ENCODE measurements at places on chromosomes 6 and 20.

DNA sequence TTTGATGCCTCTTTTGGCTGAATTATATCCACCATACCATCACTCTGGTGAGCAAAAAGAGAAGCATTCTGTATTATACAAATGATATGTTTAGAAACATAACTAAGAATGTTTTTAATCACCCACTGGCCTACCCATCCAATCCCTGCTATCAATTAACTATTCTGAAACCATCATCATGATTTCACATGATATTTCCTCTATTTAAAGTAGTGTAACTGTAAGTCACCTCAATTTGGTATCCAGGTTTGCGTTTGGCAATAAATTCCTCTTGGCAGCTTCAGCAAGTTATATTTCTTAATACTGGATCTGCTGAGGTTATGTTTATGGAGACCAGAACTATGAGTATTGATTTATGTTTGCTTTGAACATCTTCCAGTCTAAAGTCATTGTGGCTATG is 332.1 kb downstream of the UTRN start:
- DNase-seq, result no peak

GRCh38 chr6:109182578-109182977 is 87.3 kb downstream of the CEP57L1 start:
- DNase-seq, result peak; percentile 63

DNA sequence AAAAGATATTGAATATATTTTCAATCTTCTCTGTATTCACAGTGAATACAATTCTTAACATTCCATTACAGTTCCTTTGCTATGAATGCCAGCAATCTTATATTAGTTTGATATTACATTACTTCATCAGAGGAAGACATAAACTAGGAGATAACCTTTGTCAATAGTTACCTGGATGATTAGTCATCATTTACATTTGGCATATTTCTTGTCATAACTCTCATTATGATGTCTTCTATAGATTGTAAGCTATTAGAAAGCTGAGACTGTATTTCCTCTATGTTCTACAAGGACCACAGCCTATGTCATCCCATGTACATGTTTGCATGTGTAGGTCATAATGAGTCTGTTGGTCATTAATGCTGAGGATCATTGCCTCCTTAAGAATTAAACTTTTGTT is 7.8 kb upstream of the PTPRK start:
- no peak for DNase-seq

- peak; percentile 1 for DNase-seq
Observed at GRCh38 chr20:46913329-46914044, 18.8 kb downstream of the EYA2 start.

DNA sequence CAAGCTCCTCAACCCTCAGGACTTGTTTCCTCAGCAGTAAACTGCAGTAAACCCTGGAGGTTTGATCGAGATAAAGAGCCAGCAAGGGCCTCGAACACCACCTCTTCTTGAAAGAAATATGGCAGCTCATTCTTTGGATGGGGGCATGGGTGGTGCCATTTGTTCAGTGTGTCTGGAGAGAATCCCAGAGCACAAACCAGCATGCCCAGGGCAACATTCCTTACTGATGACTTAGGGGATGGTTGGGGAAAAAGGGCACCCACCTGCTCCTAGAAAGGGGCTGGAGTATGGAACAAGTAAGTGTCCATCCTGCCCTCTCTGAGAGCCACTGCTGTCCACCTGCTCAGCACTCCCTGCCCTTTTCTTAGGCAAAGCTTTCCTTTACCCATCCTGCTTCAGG is 31.3 kb upstream of the ZFAND3 start:
- no peak for DNase-seq

DNA sequence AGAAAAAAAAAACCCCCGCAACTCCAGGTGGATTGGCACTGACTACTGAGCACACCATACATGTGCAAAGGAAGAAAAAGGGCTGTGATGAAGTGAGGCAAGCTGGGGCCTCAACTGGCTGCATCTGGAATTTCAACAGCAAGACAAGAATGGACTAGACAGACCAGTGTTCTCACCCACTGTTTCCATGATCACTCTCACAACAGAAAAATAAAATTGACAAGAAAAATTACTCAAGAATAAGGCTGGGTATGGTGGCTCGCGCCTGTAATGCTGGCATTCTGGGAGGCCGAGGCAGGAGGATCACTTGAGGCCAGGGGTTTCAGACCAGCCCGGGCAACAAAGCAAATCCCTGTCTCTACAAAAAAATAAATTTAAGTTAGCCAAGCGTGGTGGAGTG is 18.8 kb downstream of the ZNF217 start:
- DNase-seq, result no peak

DNA sequence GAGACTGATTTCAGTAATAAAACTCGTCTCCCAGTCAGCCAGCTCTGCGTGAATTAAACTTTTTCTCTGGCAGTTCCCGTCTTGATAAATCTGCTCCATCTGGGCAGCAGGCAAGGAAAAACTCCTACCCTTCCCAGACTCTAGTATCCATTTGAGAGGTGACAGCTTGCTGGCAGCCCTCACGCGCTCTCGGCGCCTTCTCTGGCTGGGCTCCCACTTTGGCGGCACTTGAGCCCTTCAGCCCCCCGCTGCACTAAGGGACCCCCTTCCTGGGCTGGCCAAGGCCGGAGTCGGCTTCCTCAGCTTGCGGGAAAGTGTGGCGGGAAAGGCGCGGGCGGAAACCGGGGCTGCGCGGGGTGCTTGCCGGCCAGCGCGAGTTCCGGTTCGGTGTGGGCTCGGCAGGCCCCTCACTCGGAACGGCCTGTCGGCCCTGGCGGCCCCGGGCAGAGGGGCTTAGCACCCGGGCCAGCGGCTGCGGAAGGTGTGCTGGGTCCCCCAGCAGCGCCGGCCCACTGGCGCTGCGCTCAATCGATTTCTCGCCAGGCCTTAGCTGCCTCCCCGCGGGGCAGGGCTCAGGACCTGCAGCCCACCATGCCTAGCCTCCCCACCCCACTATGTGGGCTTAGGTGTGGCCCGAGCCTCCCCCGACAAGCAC is 21.8 kb upstream of the GMPR start:
- peak; percentile 58 for DNase-seq

DNA sequence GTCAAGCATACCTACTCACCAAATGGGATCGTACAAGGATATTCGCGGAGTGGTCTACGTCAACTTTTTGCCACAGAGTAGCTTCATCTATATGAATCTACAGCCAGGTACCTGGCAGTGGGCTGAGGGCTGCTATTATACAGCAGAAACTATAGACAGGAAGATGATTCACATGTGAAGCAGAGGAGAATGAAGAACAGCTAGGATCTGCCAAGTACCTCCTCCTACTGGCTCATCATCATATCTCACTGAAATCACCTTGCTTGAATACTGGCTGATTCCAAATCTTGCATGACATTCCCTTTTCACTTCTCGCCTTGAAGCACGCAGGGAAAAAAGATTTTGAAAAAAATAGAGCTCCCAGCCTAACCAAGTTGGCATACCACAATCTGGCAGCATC is 488.7 kb upstream of the NRSN1 start:
- DNase-seq, result no peak

DNA sequence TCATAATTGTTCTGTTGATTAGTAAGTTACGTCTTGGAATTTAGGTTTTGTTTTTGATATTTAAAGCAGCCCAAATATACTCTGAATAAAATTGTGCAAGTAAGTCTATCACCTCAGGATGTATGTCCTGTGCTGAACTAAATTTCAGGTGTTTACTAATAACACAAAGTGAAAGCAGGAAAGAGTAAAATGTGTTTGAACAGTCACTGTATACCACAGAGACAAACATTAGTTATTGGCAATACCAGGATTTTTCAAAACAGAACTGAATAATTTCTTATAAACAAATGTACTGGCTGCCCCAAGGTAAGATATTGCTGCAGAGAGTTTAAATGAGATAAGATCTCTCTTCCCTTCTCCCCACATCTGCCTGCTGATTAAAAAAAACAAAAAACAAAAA is 404.7 kb upstream of the RUNX2 start:
- DNase-seq, result no peak

- no peak for DNase-seq
Observed at GRCh38 chr6:95784869-95785268, 207.5 kb downstream of the MANEA start.

- DNase-seq, result no peak
Observed at GRCh38 chr6:39561536-39562266, 163.5 kb downstream of the KIF6 start.

DNA sequence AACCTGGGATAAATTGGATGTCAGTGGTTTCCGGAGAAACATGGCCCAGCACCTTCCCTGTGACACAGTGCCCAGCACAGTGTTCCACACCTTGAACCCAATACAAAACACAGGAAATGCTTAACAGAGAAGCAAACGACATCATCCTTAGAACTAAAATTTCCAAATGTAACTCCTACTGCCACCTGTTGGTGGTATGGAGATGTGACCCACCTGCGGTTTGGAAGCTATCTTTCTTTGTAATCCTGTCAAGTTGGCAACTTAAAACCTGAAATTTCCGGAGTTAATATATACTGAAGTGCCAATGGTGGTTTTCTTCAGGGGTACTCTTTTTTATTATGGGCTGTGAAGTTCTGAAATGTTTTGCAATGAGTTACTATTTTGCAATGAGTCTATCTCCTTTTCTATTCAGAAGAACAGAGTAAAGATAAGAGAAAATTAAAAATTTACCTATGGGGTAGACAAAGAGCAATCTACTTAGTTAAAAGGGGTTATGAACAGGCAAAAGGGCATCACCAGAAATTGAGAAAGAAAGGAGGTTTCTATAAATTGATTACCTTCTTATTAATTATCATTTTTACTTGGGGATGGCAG is 658.8 kb downstream of the PTPRT start:
- no peak for DNase-seq

- DNase-seq, result no peak
Observed at GRCh38 chr6:100618351-100618671, 153.6 kb upstream of the SIM1 start.

GRCh38 chr6:35295521-35296315 is 1.9 kb upstream of the DEF6 start:
- no peak for DNase-seq

DNA sequence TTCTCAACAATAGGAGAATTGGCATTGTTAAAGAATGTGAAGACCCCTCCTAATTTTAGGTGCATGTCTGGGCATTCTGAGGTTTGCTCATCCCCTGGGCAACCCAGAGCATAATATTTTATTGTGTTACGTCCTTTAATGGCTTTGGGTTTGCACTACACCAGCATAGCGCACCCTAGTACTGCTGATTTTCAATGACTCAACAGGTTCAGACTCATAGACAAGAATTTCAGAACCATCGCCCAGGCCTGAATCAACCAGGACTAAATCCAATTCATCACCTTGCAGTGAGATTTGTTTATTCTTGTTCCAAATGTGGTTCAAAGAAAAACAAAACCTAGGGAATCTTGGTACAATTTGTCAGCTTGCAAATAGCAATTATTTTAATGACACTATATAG is 137.8 kb upstream of the PHACTR1 start:
- no peak for DNase-seq

GRCh38 chr6:15843226-15843625 is 180.4 kb upstream of the DTNBP1 start:
- no peak for DNase-seq

DNA sequence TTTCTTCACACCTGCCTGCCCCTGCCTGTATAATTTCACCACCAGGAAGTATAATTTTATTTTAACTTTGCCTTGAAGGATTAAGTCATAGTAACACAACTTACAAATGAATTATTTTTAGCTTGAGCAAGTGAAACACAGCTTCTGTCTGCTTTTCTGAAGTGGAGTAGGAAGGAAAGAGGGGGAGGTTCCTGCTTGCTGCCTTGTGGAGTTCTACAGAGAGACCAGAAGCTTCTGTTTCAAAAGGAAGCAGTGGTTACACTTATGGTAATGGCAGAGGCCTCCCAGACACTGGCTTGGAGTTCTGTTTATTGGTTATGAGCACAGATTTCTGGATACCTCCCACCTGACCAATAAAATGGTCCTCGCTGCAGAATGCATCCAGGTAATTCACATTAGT is 159.6 kb downstream of the TMEM200A start:
- DNase-seq, result no peak

- DNase-seq, result no peak
Observed at GRCh38 chr6:150324044-150324443, 44.8 kb upstream of the IYD start.

DNA sequence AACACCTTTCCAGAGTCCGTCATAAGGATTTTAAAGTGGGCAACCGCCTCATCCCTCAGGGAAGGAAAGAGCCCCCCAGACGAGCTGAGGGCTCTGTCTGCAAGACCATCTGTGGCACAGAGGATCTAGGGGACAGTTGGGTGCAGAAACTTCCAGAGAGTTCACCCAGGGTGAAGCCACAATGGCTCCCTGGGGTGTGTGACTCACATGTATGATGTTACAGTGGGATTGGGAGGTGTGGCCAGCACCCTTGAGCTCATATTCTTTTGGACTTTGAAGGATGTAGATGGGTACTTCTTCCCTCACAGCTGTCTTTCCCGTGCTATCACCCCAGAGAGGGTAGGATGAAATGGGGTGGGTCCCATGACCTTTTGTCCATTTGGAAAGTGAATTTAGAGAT is 95.5 kb downstream of the NCR2 start:
- DNase-seq, result no peak

- no peak for DNase-seq
Observed at GRCh38 chr6:90730151-90730673, 143.3 kb upstream of the MAP3K7 start.

DNA sequence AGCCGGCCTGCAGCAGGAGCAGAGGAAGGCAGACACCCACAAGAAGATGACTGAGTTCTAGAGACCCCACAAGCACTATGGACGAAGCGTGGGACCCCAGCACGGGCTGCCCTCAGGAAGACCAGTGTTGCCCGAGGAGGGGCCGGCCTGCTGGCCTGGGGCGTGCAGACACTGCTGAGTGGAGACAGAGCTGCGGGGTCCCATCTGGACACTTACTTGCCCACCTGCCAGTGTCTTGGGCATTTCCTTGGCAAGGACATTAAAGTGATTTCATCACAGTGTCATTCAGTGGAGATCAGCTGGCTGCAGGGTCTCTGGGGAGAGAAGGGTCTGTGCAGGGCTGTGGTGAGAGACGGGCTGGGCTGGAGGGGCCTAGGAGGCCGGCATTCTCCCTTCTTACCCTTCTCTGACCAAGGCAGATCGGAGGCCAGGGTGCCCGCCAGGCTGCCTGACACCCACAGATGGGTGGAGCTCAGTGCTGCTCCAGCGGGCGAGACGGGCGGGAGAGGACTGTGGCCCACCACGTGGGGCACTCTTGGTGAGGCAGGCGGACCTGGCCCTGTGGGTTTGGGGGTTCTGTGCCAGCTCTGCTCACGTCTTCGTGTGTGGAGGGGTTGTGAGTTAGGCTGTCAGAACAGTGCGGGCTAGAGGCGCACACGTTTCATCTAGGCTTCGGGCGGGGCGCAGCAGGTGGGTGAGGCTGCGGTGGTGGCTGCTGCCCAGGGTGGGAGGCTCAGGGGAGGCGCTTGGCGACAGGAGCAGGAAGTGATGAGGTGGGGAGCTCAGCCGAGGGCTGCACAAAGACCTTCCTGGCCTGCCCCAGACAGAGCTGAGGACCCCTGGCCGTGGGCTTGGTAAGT is at the start of gene LIME1:
LIME1 (plus strand) TSS at position 806 of the 860 bp plus-strand sequence. CDS start 886 bp downstream, outside the sequence.
- DNase-seq, result no peak
